CD8-positive, alpha-beta memory T cell (primary cell): ENCODE measurements at places on chromosomes 1 and 21.

DNA sequence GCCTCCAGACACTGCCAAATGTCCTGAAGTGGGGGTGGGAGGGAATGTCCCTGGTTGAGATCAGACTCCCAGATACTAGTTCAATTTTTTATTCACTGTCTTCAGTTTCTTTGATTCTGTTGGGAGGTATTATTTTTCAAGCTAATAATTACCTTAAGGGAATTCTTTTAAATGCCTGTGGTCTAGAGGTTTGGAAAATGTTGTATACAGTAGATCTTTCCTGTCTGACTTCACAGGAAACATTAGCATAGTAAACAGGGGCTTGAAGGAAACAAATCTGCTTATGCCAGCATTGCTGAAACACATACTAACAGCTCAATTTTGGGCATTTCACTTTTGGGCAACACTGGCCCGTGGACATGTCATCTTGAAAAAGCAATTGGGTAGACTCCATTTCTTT lies 84.3 kb upstream of the HP1BP3 start:
- no peaks in the 10 kb centered on the region for H3K36me3 ChIP-seq
- DNase-seq: no peak
- no peak overlapping the region for H3K27ac ChIP-seq
- H3K27me3 ChIP-seq: no peaks in the 10 kb centered on the region
- H3K4me1 ChIP-seq: no peaks in the 10 kb centered on the region
- H3K4me3 ChIP-seq: no peak overlapping the region

DNA sequence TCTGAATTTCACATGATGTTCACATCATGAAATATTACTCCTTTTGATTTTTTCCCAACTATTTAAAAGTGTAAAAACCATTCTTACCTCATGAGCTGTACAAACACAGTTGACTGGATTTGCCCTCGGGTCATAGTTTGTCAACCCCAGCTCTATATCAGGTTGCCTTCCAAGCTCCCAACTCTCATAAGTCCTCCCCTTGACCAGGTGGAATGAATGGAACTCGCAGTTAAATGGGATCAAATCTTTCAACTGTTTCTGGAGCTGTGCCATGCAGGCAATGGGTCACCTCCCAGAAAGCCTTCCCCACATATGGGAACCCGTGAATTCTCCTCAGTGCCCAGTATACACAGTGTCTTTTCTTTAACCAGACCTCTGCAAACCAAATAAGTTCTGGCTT lies 169.8 kb upstream of the FOXD3 start:
- H3K4me3 ChIP-seq: no peak overlapping the region
- no peaks in the 10 kb centered on the region for H3K36me3 ChIP-seq
- DNase-seq: no peak

DNA sequence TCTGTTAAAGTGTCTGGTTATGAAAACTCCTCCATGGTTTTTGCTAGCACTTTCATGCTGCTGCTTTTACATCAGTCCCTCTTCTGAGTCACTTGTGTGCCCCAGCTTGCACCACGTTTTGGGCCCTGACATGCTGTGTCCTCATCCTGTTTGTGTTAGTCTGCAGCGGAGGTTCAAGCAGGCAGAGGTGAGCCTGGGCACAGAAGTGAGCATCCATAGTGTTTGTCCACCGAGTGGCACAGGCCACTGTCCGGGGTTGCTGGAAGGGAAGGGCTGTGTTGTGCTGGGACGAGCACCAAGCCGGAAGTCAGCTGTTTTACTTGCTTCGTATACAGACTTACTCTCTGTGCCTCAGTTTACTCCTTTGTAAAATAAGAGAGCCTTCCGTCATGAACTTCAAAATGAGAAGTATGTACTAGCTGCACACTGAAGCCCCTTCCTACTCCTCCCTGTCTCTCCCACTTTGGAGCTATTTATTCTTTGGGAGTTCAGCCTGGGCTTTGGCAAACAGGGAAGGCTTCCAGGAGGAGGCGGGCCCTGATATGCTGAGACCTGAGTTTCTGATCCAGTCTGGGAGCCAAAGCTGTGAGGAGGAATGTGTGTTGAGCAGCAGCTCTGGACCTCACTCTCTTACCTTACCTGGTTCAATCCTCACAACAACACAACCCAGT lies 10.7 kb upstream of the LAPTM5 start:
- H3K27me3 ChIP-seq: no peaks in the 10 kb centered on the region
- no peaks in the 10 kb centered on the region for H3K36me3 ChIP-seq
- peaks cover 12% of the 10 kb centered on the region for H3K4me1 ChIP-seq
- no peak overlapping the region for H3K4me3 ChIP-seq
- peak overlapping the region; percentile 88 for H3K27ac ChIP-seq

GRCh38 chr1:171998711-171999110 lies 157.4 kb downstream of the DNM3 start:
- no peak for DNase-seq
- no peak overlapping the region for H3K4me3 ChIP-seq
- H3K27me3 ChIP-seq: no peaks in the 10 kb centered on the region

- no peak overlapping the region for H3K27ac ChIP-seq
- no peaks in the 10 kb centered on the region for H3K36me3 ChIP-seq
- peaks cover 5% of the 10 kb centered on the region for H3K27me3 ChIP-seq
- H3K4me3 ChIP-seq: no peak overlapping the region
- no peaks in the 10 kb centered on the region for H3K4me1 ChIP-seq
- DNase-seq: no peak
Observed at GRCh38 chr21:37717534-37717933, 198.7 kb downstream of the KCNJ6 start.

GRCh38 chr1:234899041-234899729 lies 229.5 kb downstream of the TOMM20 start:
- DNase-seq: no peak
- H3K27ac ChIP-seq: no peak overlapping the region
- peaks cover 6% of the 10 kb centered on the region for H3K4me1 ChIP-seq
- H3K36me3 ChIP-seq: no peaks in the 10 kb centered on the region

- no peaks in the 10 kb centered on the region for H3K36me3 ChIP-seq
- H3K4me1 ChIP-seq: no peaks in the 10 kb centered on the region
- no peak for DNase-seq
- no peaks in the 10 kb centered on the region for H3K27me3 ChIP-seq
- no peak overlapping the region for H3K27ac ChIP-seq
Observed at GRCh38 chr1:87108814-87109411, 194.5 kb downstream of the HS2ST1 start.

GRCh38 chr1:156704930-156705320 lies 458 bp downstream of the CRABP2 start:
- peaks cover 30% of the 10 kb centered on the region for H3K4me1 ChIP-seq
- peaks cover 9% of the 10 kb centered on the region for H3K27me3 ChIP-seq
- peak overlapping the region; percentile 92 for H3K4me3 ChIP-seq
- DNase-seq: no peak
- no peak overlapping the region for H3K27ac ChIP-seq
- H3K36me3 ChIP-seq: no peaks in the 10 kb centered on the region

DNA sequence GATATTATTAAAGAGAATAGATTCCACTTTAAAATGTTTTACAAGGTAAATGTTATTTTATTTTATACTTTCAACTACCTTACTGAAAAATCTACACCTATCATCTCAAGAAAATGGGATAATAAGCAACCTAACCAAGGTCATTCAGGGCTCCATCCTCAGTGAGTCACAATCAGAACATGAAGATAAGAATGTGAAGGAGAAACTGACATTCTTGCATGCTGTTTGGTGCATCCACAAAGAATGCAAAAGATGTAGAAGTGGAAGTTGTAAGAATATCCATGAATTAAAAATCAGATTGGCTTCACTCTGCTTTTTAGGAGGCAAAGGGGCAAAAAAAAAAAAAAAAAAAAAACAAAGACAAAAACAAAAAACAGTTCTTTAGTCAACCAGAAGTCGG lies 6.5 kb downstream of the WARS2 start:
- no peak overlapping the region for H3K4me3 ChIP-seq
- no peaks in the 10 kb centered on the region for H3K27me3 ChIP-seq
- no peaks in the 10 kb centered on the region for H3K4me1 ChIP-seq
- no peak for DNase-seq
- H3K27ac ChIP-seq: no peak overlapping the region
- H3K36me3 ChIP-seq: no peaks in the 10 kb centered on the region

DNA sequence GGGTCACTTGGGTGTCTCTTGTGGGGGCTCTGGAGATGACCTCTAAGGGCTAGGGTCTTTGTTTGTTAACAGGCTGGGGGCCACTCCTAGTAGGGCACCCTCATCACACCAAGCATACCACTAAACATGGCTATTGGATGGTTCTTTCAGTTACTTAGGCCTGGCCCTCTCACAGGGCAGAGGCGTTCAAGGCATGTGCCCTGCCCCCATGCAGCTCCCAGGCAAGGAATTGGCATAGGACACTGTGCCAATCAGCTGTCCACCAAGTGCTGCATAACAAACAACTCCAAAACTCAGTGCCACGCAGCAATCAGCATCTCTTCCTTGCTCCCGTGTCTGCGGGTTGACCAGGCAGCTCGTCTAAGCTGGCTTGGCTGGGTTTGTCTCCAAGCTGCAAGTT lies 2.1 kb upstream of the KCNAB2 start:
- H3K4me3 ChIP-seq: no peak overlapping the region
- H3K27me3 ChIP-seq: no peaks in the 10 kb centered on the region
- no peak overlapping the region for H3K27ac ChIP-seq
- peaks cover 26% of the 10 kb centered on the region for H3K36me3 ChIP-seq

- no peaks in the 10 kb centered on the region for H3K36me3 ChIP-seq
- no peak overlapping the region for H3K4me3 ChIP-seq
- DNase-seq: no peak
- no peak overlapping the region for H3K27ac ChIP-seq
- peaks cover 40% of the 10 kb centered on the region for H3K4me1 ChIP-seq
Observed at GRCh38 chr1:172359491-172359999, 60.9 kb upstream of the C1orf105 start.

DNA sequence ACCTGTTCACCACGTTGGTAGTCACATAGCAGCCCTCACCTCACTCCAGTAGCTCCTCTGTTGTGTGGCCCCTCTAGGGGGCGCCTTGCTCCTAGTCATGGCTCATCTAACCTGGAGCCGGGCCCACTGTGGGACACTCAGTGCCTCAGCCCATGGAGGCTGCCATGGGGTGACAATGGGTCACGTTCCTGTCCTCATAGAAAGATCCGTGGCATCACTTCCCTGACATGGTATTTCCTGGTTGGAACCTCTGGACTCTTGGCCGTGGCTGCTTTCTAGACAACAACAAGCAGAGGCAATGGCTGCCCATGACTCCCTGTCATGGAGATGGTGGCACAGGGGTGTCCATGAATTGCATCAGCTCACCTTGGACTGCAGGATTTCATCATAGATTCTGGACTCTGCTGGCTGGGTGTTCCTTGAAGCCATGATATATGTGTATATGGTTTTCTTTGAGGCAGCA lies 27.5 kb upstream of the SLAMF6 start:
- H3K27me3 ChIP-seq: no peaks in the 10 kb centered on the region
- H3K36me3 ChIP-seq: peaks cover 57% of the 10 kb centered on the region
- H3K4me3 ChIP-seq: no peak overlapping the region
- H3K27ac ChIP-seq: no peak overlapping the region

GRCh38 chr1:89894210-89895201 lies 73.7 kb downstream of the LRRC8D start:
- no peak overlapping the region for H3K4me3 ChIP-seq
- no peak for DNase-seq
- no peaks in the 10 kb centered on the region for H3K4me1 ChIP-seq
- H3K36me3 ChIP-seq: peaks cover 5% of the 10 kb centered on the region
- peak overlapping the region; percentile 68 for H3K27ac ChIP-seq

GRCh38 chr1:244456586-244456985 lies 4.5 kb upstream of the CATSPERE start:
- peaks cover 17% of the 10 kb centered on the region for H3K4me1 ChIP-seq
- no peak overlapping the region for H3K27ac ChIP-seq
- no peak overlapping the region for H3K4me3 ChIP-seq
- H3K27me3 ChIP-seq: no peaks in the 10 kb centered on the region
- DNase-seq: no peak

DNA sequence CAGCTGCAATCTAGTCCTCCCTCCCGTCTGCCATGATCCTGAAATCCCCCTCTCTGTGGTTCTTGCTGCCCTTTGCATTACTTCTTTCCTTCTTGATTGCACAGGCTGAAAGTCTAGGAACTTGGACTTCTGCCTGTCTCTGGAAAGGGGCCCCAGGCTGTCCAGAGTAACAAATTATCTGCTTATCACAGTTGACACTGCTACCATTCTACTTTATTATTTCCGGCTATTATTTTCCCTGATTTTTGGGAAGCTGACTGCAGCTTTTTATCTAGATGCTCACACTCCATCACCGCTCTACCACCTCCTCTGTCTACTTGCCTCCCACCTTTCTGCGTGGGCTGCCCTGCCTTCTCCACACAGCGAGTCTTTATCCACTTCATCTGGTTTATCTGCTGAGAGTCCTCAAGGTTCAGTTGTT lies 202.1 kb upstream of the PLXNA2 start:
- no peak overlapping the region for H3K4me3 ChIP-seq
- no peaks in the 10 kb centered on the region for H3K36me3 ChIP-seq
- no peak for DNase-seq
- H3K27me3 ChIP-seq: no peaks in the 10 kb centered on the region

GRCh38 chr1:6861075-6861724 lies 75.9 kb downstream of the CAMTA1 start:
- H3K4me1 ChIP-seq: no peaks in the 10 kb centered on the region
- H3K4me3 ChIP-seq: no peak overlapping the region
- H3K36me3 ChIP-seq: no peaks in the 10 kb centered on the region
- no peaks in the 10 kb centered on the region for H3K27me3 ChIP-seq

- DNase-seq: no peak
- no peak overlapping the region for H3K27ac ChIP-seq
- no peaks in the 10 kb centered on the region for H3K27me3 ChIP-seq
- no peak overlapping the region for H3K4me3 ChIP-seq
- no peaks in the 10 kb centered on the region for H3K4me1 ChIP-seq
Observed at GRCh38 chr1:196980859-196981258, 3.5 kb downstream of the CFHR5 start.

DNA sequence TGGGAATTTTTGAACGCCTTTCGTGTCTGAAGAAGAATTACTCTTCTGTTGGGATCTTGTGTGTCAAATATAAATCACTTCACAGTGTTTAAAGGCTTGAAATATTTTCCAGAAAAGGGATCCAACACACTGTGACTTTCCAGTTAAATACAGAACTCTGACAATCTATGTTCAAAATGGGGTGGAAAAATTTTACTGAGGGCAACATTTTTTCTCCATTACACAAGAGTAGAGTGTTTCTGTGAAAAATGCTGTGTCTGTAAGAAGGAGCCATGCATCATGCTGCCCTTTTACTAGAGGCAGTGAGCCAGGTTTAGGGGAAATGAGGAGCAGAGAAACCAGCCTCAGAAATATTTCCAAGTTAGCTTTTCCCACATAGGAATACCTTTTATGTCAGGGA lies 86.5 kb downstream of the VPS13D start:
- no peak for DNase-seq
- H3K4me1 ChIP-seq: no peaks in the 10 kb centered on the region
- H3K27me3 ChIP-seq: no peaks in the 10 kb centered on the region
- H3K27ac ChIP-seq: no peak overlapping the region
